ENCODE measurements at places on chromosomes 3 and 15.

- DNase-seq: no peak
These were observed 1198.6 kb upstream of the EPHA6 start for GRCh38 chr3:95615592-95616310.

DNA sequence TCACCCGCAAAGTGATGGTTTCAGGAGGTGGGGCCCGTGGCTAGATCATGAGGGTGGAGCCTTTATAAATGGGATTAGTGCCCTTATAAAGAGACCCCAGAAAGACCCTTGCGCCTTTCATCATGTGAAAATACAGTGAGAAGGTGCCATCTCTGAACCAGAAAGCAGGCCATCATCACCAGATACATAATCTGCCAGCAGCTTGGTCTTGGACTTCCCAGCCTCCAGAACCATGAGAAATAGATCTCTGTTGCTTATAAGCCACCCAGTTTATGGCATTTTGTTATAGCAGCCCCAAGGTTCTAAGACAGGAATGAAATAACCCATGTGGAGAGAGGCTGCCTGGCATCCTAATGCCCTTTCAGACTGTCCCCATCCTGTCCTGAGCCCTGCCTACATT is 127.8 kb upstream of the SMAD3 start:
- no peak for DNase-seq

- no peak for DNase-seq
These were observed 260.2 kb downstream of the KLF13 start for GRCh38 chr15:31586841-31587240.

DNA sequence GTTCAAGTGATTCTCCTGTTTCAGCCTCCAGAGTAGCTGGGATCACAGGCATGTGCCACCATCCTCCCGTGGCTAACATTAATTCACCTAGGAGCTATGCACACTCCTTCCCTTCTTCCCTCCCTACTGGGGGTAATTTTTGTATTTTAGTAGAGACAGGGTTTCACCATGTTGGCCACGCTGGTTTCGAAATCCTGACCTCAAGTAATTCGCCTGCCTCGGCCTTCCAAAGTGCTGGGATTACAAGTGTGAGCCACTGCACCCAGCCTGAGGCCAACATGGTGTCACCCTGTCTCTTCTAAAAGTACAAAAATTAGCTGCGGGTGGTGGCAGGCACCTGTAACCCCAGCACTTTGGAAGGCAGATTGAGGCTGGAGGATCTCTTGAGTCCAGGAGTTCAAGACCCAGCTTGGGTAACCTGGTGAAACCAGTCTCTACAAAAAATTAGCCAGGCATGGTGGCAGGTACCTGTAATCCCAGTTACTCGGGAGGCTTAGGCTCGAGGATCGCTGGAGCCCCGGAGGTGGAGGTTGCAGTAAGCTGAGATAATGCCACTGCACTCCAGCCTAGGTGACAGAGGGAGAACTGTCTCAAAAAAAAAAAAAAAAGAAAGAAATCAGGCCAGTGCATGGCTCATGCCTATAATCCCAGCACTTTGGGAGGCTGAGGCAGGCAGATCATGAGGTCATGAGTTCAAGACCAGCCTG is 6.1 kb downstream of the RNU5B-1 start:
- DNase-seq: no peak

All from CD4-positive, CD25-positive, alpha-beta regulatory T cell (primary cell).